ENCODE measurements at places on chromosomes 16 and 17.

GRCh38 chr16:86762095-86762494, 183.7 kb downstream of the FOXL1 start:
- no peak for DNase-seq

- no peak for DNase-seq
Observed at GRCh38 chr17:64689106-64689505, 27.0 kb upstream of the SMURF2 start.

DNA sequence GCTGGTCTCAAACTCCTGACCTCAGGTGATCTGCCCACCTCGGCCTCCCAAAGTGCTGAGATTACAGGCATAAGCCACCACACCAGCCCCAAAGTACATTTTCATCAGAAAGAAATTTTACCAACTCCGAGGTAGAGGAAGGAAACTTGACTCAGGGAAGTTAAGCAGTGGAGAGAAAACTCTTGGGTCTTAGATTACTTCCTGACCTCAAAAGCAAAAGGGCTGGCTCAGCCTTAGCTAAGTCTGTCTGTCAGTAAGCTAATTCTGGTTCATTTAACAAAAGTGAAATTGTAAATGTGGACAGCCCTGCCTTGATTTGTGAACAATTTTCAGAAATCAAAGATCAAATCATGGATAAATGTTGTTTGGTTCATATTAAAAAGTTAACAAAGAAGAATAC, 30.6 kb downstream of the MAP2K6 start:
- no peak for DNase-seq

DNA sequence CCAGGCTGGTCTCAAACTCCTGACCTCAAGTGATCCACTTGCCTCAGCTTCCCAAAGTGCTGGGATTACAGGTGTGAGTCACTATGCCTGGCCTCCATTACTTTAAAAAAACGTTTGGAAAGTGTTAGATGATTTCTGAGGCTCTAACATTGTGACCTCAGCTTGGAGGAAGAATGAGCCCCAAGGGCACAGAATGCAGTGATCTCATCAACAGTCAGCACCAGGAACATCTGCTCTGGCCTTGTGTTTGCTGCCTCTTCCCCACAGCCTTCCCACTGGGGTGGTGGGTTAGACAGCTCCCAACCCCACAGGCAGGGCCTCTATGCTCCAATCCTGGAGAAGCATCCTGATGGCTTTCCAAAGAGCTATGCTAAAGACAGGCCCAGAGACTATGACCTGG, 37.7 kb upstream of the SREBF1 start:
- DNase-seq = no peak
